HuH-7 (cell line): ENCODE measurements at places on chromosomes 12 and 14.

GRCh38 chr12:107632246-107632645 is 53.4 kb upstream of the PWP1 start:
- DNase-seq = no peak

DNA sequence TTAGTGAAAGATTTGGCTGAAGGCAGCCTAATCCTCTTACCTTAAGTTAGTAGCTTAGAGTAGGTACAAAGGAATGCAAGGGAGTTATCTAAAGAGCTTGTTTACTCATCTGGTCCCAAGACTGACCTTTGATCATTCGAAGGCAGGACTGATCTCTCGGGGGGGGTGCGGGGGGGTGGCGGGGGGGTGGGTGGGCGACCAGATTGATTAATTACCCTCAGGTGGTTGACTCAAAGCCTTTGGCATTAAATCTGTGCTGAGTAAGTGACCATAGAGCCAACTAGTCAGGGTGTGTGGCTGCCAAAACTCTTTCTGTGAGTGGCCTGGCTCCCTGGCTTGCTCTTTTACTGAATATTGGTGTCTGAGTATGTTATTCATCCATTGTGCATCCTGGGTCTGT is 731.9 kb upstream of the FBXO33 start:
- no peak for DNase-seq

DNA sequence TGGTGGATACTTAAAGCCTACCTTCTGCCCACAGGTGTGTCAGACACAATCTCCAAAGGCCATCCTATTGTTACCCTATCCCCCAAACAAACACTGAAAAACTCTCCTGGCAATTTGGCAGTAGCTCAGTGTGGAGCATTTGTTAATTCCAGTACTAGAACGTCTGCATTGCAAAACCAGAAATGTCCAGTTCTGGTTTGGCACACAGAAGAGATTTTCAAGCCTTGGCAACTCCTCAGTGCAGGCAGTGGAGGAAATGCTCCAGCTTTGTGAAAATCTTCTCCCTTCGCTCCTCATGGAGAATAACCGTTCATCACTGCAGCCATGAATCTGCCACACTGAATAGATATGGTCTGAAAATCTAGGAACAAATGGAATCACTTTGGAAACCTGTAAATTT is 5.3 kb upstream of the SOCS2 start:
- DNase-seq = no peak

- DNase-seq = no peak
Measured at GRCh38 chr14:92590941-92591340, 77.4 kb downstream of the RIN3 start.

GRCh38 chr14:56237398-56237797 is 119.2 kb downstream of the PELI2 start:
- DNase-seq = no peak

- DNase-seq = no peak
Measured at GRCh38 chr14:105165761-105166485, 2.7 kb downstream of the JAG2 start.

DNA sequence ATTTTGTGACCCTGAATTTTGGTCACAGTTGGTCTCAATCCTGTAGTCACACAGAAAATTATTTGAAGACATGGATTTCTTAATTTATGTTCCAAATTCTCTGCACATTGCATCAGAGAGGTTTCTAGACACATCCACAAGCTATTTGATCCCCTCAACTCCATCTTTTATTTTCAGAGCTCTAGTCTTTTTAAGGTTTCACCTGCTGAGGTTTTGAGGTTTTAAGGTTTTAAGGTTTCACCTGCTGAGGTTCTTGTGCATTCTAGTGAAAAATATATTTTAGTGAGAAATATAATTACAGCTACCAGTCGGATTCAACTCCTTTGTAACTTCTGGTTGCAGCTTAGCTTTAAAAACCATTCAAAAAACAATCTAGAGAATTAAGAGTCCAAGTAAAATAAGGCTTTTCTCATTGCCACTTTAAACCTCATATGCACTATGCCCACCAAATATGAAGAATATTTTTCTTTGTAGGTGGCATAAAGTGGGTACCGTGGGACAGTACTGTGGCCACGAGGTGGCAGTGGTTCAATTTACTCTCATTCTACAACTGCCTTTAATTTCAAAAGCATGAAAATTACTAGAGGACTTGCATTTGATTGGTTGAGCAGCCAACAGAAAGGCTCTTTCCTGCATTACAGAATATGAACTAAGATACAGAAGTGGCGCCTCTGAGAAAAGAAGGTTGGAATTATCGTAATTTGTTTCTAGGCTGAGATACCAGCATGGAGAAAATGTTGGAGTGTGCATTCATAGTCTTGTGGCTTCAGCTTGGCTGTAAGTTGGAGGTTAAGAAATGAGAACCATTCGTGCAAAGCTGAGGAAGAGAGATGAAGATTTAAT is 366.5 kb upstream of the OR4E1 start:
- DNase-seq = no peak

DNA sequence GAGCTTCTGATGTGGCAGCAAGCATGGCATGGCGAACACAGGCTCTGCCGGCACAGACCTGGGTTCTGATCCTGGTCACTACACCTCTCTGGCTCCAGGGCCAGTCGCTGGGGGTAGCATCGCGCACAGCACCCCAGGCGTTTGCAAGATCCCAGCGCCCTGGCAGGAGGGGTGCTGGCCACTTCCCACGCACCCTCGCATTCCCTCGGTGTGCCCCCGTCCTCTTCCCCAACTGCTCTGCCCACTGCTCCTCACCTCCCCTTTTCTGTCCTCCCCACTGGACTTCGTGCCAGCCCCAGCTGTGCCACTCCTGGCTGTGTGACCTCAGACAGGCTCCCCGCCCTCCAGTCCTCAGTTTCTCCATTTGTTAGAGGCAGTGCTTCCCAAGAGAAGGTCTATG is 2.8 kb downstream of the CDK2AP1 start:
- DNase-seq = no peak

DNA sequence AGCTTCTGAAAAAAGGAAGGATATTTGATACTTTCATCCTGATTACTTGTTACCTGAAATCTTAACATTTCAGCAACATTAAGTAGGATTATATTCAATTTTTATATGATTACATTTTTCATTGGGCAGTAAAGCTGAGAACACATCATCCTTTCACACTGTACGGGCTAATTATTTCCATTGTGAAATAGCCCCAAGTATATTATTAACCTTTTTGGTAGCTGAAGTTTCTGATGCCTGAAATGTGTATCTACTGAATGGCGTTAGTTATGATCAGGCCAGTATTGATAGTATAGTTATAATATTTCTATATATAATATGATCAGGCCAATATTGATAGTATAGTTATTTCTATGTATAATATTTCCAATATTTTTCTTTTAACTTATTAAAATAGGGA is 10.1 kb downstream of the SPATS2 start:
- no peak for DNase-seq

DNA sequence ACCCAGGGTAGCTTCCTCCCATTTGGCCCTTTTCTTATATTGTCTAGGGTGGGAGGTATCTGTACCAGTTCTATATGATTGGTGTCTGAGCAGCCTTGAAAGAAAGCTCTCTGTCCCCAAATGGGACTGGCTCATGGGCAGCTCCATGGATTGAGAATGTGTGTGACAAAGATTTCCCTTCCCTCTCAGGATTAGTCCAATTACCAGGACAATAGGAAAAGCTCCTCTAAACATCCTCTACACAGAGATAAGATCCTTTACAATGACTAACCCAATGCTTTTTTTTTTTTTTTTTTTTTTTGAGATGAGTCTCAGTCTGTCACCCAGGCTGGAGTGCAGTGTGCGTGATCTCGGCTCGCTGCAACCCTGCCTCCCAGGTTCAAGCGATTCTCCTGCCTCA is 112.1 kb downstream of the SLC35F4 start:
- DNase-seq = no peak

GRCh38 chr14:84250893-84251292 is 1279.1 kb upstream of the FLRT2 start:
- no peak for DNase-seq

- DNase-seq = no peak
Measured at GRCh38 chr14:60339571-60339970, 90.5 kb downstream of the PPM1A start.

DNA sequence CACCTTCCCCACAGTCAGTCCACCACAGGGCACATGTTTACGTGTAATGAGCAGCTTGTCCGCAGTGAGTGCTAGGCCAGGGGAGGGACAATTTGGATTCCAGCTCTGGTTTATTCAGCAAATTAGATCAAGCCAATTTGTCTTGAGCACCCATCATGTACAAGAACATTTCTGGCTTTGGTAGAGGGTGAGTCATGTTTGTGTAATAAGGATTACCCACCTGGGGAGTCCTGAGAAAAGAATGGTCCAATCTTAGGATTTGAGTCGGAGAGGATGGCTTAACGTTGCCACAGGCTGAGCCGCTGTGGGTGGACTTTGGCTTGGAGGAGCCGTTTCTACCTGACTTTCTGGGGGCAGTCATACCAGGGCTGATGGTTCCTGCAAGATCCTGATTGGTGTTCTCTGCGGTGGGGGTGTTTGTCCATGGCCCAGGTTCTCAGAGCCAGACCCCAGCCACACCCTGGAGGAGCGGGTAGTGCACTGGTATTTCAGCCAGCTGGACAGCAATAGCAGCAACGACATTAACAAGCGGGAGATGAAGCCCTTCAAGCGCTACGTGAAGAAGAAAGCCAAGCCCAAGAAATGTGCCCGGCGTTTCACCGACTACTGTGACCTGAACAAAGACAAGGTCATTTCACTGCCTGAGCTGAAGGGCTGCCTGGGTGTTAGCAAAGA is 143.7 kb downstream of the SMOC1 start:
- DNase-seq = no peak

- DNase-seq = no peak
Measured at GRCh38 chr14:104885031-104885972, 20.2 kb downstream of the CEP170B start.

DNA sequence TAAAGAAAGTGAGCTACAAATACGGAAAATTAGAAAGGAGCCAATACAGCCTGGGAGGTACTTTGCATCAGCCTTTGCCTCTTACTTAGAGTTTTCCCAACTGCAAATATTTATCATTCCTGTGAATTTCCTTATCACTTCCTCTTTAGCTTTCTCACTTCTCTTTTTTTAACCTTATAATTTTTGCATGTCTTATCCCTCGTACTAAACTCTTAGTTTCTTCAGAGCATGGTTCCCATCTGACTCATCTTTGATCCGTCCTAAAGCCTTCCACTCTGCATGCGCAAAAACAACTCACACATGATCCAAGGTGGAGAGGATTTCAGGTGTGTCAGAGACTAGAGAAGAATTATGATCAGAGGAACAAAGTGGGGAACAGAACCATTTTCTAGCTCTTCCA is 9.6 kb upstream of the SNAPC1 start:
- DNase-seq = no peak

DNA sequence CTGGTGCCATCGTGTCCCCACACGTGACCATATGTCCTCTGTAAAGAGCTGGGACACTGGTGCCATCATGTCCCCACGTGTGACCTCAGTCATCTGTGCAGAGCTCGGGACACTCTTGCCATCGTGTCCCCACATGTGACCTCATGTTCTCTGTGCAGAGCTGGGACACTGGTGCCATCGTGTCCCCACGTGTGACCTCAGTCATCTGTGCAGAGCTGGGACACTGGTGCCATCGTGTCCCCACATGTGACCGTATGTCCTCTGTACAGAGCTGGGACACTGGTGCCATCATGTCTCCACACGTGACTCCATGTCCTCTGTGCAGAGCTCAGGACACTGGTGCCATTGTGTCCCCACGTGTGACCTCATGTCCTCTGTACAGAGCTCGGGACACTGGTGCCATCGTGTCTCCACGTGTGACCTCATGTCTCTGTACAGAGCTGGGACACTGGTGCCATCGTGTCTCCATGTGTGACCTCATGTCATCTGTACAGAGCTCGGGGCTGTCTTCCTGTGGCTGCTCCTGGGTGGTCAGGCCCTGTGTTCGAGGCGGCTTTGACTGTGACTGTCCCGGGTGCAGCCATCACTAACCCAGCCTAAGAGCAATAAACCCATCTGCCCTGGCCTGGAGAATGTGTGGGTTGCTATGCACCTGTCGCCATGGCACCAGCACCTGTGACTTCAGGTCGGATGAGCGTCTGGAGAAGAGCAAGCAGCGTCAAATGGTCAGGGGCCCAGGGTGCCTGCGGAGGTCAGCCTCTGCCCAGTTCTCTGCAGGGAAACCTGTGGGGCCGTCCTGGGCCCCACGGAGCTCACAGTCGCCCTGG is 334.4 kb downstream of the ADGRD1 start:
- no peak for DNase-seq

DNA sequence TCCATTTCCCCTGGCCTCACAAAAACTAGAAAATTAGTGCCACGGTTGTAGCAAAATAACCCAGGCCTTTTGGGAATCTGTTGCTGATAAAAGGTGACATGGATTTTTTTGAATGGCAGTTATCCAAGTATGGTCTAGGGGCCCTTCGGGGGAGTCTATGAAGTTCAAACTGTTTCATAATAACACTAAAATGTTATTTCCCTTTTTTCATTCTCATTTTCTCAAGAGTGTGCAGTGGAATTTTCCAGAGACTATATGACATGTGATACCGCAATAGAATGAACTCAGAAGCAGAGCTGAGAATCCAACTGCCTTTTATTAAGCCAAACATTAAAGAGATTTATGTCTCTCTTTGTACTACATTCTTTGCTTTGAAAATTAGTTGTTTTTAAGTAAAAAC is 26.9 kb downstream of the GSTZ1 start:
- no peak for DNase-seq
